T-helper 17 cell (primary cell): ENCODE measurements at places on chromosomes 11 and 22.
A peak's percentile ranks its signal among the peaks of the same experiment; 100 is the strongest.

GRCh38 chr11:106399076-106399511 is 321.6 kb downstream of the AASDHPPT start:
- no peaks in the 10 kb centered on the region for H3K36me3 ChIP-seq
- no peaks in the 10 kb centered on the region for H3K27me3 ChIP-seq
- H3K27ac ChIP-seq = no peak overlapping the region
- no peak for DNase-seq
- H3K4me1 ChIP-seq = no peaks in the 10 kb centered on the region

- H3K27ac ChIP-seq = no peak overlapping the region
- no peaks in the 10 kb centered on the region for H3K36me3 ChIP-seq
- H3K4me1 ChIP-seq = peaks cover 3% of the 10 kb centered on the region
- H3K27me3 ChIP-seq = no peaks in the 10 kb centered on the region
- H3K4me3 ChIP-seq = no peak overlapping the region
These were observed 25.1 kb downstream of the KCNQ1OT1 start for GRCh38 chr11:2674658-2675131.

- no peak overlapping the region for H3K4me3 ChIP-seq
- H3K27ac ChIP-seq = no peak overlapping the region
- no peaks in the 10 kb centered on the region for H3K36me3 ChIP-seq
- peaks cover 36% of the 10 kb centered on the region for H3K27me3 ChIP-seq
- no peaks in the 10 kb centered on the region for H3K4me1 ChIP-seq
These were observed 21.8 kb downstream of the CLMP start for GRCh38 chr11:123173040-123173855.

DNA sequence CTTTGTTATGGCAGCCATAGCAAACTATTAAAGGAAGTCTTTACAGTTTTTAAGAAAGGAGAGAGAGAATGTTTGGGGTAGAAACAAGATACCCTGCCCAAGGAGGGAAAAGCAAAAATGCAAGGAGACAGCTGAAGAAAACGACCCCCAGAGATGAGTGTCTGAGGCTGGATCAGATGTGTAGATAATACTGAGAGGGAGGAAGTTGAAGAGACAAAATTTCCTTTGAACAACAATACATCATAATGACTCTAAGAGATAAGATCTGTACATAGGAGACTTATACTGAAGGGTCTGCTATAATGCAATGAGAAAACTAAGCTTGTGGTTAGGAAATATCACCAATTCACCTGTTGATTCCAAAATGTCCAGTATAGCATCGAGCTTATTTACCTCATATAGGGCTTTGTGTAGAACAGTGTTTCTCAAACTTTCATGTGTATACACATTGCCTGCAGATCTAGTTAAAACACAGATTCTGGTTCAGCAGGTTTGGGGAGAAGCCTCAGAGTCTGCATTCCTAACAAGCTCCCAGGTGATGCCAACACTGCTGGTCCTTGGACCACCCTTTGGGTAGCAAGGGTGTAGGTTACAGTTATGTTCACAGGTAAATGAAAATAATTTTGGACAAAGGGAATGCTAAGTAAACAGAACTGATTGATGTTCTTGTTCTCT is 5.8 kb upstream of the CEP295 start:
- DNase-seq = no peak
- H3K36me3 ChIP-seq = peaks cover 4% of the 10 kb centered on the region
- no peak overlapping the region for H3K27ac ChIP-seq
- H3K27me3 ChIP-seq = peaks cover 28% of the 10 kb centered on the region

GRCh38 chr22:28574159-28574788 is 105.4 kb downstream of the TTC28 start:
- H3K4me1 ChIP-seq = peaks cover 3% of the 10 kb centered on the region
- H3K27me3 ChIP-seq = peaks cover 57% of the 10 kb centered on the region
- no peak for DNase-seq
- no peak overlapping the region for H3K27ac ChIP-seq
- peaks cover 4% of the 10 kb centered on the region for H3K36me3 ChIP-seq
- H3K4me3 ChIP-seq = no peak overlapping the region

DNA sequence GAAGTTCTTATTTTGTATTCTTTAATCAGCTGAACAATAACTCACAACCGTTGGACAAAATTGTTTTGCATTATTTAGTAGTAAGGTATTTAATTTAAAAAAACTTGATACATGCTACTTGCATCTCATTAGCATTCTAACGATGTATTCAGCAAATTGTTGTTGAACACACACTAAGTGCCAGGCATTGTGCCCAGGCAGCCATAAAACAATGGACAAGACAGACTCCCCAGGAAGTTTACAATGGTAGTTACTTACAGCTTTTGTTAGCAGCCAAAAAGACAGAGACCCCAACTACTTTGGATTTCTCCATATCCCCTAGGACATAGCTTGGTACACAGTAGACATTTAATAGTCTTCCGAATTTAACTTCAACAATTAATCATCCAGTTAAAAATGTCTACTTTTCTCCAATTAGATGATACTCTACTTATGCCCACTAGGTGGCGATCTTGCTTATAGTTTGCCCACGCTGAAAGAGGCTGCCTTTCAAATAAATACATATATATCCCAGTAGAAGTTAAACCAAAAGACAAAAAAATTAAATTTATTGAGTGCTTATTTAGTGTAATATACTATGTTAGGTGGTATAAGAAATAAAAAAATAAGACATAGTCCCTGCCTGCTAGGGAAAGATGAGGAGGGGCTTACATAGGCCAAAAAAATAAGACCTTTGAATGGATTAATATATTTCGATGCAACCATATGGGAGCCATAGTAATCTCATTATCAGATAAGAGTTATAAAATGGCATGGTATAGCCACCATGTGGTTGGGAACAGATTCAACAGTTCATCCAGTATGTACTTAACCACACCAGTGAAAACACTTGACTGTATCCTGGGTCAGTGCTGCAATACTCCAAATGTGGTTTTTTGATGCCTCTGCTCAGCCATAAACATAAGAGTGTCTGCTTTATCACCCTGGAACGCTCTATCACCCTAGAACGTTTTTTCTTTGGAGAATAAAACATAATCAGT is 2.0 kb upstream of the FJX1 start:
- no peak overlapping the region for H3K27ac ChIP-seq
- peaks cover 8% of the 10 kb centered on the region for H3K4me1 ChIP-seq
- H3K4me3 ChIP-seq = peak overlapping the region; percentile 28
- peaks cover 79% of the 10 kb centered on the region for H3K27me3 ChIP-seq

DNA sequence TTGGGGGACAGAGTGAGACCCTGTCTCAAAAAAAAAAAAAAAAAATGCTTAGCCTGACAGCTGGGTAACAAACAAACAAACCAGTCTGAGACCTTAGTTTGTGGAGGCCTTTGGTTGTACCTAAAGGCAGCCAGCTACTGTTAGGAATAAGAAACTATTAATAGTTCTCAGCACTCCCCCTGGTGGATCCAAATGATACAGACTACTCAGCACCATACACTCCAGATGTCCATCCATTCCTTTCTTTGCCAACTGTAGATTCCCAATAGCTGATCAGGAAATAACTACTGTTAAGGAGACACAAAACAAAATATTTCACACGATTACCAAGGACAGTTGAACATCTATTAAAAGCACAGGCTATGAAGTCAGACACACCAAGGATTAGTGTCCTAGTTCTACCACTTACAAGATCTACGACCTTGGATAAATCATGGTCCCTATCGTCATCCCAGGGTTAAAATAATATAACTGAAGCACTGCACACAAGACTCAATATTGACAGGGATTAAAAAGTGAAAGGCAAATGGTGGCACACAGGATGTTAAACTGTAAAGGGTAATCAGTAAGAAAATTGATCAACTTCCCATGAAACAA is 17.2 kb downstream of the CLDN25 start:
- H3K4me3 ChIP-seq = no peak overlapping the region
- DNase-seq = no peak
- H3K27ac ChIP-seq = no peak overlapping the region
- H3K4me1 ChIP-seq = no peaks in the 10 kb centered on the region
- H3K36me3 ChIP-seq = no peaks in the 10 kb centered on the region

DNA sequence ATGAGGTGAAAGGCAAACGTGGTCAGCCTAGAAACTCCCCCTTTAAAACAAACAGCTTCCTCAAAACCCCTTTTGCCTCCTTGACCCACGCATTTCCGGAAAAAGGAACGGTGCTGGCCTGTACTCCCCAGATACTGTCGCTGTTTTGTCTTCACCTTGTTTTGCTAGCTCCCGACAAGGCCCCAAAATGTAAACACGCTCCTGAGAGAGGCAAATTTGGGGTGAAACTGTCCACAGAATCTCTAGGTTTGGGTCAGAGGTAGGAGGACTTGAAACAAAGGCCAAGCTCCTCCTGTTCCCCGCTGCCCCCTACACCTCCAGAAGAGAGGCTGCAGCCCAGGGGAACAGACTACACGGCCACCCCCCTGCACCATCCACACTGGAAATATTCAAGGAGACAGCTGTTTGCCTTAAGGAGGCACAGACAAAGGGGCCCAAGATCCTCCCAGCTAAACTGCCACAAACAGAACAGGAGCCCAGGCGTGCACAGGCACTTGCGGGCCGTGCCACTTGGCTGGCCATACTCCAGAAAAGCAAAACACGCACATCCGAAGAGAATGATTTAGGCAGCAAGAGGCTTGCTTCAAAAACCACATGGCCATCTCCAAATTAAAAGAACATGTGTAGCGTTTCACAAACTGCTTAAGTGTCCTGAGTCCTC is 160.5 kb upstream of the GRK3 start:
- H3K4me3 ChIP-seq = peak overlapping the region; percentile 89
- H3K4me1 ChIP-seq = peaks cover 27% of the 10 kb centered on the region
- DNase-seq = no peak
- no peaks in the 10 kb centered on the region for H3K36me3 ChIP-seq

- no peak for DNase-seq
- peaks cover 5% of the 10 kb centered on the region for H3K4me1 ChIP-seq
- no peak overlapping the region for H3K4me3 ChIP-seq
- no peak overlapping the region for H3K27ac ChIP-seq
- peaks cover 50% of the 10 kb centered on the region for H3K27me3 ChIP-seq
These were observed 5.1 kb upstream of the KRTAP5-9 start for GRCh38 chr11:71542879-71543777.

DNA sequence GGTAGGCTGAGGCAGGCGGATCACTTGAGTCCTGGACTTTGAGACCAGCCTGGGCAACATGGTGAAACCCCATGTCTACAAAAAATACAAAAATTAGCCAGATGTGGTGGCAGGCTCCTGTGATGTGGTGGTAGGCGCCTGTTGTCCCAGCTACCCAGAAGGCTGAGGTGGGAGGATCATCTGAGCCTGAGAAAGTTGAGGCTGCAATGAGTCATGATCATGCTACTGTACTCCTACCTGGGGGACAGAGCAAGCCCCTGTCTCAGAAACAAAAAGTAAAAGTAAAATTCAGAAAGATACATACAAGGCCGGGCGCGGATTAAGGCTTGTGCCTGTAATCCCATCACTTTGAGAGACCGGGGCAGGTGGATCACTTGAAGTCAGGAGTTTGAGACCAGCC is 6.3 kb downstream of the LDHAL6A start:
- H3K4me1 ChIP-seq = no peaks in the 10 kb centered on the region
- H3K4me3 ChIP-seq = no peak overlapping the region
- H3K27ac ChIP-seq = no peak overlapping the region
- no peaks in the 10 kb centered on the region for H3K36me3 ChIP-seq
- DNase-seq = no peak
